ENCODE measurements at places on chromosomes 11 and 22.

- ATAC-seq: no peak
Measured at GRCh38 chr11:1163321-1163910, 5.7 kb downstream of the MUC5AC start.

- no peak for ATAC-seq
Measured at GRCh38 chr11:118209033-118209432, 15.8 kb downstream of the JAML start.

DNA sequence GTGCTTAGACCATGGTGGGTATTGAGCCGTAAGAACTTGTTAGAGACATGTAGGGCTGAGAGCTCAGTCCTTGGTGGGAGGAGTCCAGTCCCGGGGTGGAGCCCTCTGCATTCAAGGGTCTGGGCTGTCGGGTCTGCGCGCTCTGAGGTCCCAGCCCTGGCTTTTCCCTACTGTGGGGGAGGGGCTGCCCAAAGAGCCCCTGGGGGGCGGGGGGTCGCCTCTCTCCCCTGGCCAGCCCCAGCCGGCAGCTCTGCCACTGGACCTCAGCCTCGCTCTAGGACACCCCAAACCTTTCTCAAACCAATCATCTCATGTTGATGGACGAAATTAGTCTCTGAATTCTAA lies 1006.4 kb downstream of the BRD1 start:
- no peak for ATAC-seq

DNA sequence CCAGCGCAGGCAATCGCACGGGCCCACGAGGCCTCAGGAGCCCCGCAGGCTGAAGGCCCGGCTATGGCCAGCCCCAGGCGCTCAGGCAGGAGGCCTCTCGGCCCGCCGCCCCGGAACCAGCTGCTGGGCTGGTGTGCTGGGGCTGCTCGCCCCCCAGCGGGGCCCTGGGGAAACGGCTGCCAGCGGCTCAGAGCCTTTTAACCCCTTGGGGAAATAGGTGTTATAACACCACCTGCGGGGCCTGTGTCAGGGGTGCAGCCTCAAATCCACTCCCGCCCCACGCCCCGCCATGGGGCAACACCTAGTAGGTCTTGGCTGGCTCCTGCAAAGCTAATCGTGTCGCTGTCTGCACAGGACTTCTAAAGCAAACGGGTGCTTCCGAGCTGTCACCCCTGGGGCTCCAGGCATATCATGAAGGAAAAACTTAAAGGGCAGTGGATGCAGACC lies 237.4 kb downstream of the TTC28 start:
- ATAC-seq: peak; percentile 91

- no peak for ATAC-seq
Measured at GRCh38 chr11:2999464-2999998, 7.4 kb upstream of the NAP1L4 start.

DNA sequence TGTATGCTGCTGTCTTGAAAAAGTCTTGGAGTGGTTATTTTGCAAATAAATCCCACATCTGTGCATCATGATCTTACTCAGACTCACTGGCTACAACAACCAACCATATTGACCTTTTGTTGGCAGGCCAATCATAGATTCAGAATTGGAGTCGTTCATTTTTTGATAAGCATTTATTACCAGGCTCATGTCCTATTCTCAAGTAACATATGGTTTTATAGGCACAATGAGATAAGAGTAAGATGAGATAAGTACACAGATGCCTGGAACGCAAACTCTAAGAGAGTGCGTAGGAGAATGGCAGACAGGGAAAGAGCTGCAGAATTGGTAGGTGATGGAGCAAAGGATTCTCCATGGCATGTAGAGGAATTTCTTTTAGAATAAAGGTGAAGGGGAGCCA lies 71.6 kb upstream of the SLC5A12 start:
- no peak for ATAC-seq

DNA sequence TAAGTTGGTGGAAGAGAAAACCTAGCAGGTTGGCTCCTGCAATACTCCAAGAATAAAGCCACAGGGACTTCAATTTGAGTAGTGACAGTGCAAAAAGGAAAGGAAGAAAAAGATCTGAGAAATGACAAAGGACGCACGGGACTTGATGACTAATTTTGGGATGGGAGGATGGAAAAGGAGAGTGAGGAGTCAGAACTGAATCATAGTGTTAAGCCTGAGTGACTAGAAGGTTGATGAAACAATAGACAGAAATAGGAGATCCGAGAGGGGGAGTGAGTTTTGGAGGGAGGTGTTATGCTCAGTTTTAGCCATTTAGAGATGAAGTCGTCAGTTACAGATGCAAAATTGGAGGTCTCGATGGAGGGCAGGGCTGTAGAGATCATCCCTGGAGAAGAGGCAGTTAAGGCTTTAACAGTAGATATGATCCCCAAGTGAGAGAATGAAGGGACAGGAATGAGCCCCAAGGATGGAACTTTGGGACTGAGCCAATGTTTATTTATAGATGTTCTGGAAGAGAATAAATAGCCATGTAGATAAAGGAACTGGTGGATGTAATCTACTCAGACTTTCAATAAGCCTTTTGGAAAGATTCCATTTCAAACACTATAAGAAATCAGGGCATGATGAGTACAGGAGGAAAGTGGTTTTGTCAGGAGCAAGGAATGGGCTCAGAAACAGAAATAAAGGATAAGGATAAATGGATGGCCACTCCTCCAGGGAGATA lies 108.9 kb upstream of the NCAM1 start:
- ATAC-seq: no peak

Data from SK-N-SH treated with all-trans-retinoic acid at 6 μM for 48 hours (cell line).